Activated CD8-positive, alpha-beta T cell treated with anti-CD3 and anti-CD28 coated beads, Interleukin-2, amount 10 ng/mL, durations not matched to agents 7 days and 5 days (primary cell): ENCODE measurements at places on chromosomes 2 and 18. TPM values are rescaled to one million over a fixed set of nuclear protein-coding genes. Genes with fewer than 3 reads are reported as not detected.

The AQP12A gene
- not detected for total RNA-seq

- DNase-seq: no peak
These were observed 75.4 kb downstream of the CERKL start for GRCh38 chr2:181581534-181581933.

The TDRD15 gene
- total RNA-seq: not detected

DNA sequence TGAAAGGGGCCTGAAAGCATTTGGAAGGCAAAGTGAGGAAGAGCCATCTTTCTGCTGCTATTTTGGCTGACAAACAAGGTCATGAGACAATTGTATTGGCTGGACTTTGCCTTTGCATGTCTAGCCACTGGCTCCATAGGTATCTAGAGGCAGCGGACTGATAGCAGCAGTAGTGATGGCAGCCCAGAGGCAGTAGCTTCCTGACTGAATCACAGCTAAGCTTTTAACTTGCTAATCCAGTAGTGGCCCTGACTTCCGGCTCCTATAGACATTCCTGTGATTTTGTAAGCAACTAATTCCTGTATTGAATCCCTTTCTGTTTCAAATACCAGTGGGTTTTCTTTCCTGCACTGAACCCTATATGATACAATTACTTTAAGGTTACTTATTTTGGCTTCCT is 69.8 kb upstream of the PDE1A start:
- DNase-seq: no peak

GRCh38 chr2:109558076-109558882 is 55.5 kb downstream of the SEPTIN10 start:
- no peak for DNase-seq

- no peak for DNase-seq
These were observed 11.5 kb downstream of the SPRED2 start for GRCh38 chr2:65420712-65421431.

GRCh38 chr18:24683925-24684324 is 223.5 kb downstream of the HRH4 start:
- no peak for DNase-seq
